ENCODE measurements at places on chromosomes 13 and 19. TPM values are rescaled to one million over a fixed set of nuclear protein-coding genes. Genes with fewer than 3 reads are reported as not detected.

The SERPINE3 gene
- total RNA-seq, result not detected

DNA sequence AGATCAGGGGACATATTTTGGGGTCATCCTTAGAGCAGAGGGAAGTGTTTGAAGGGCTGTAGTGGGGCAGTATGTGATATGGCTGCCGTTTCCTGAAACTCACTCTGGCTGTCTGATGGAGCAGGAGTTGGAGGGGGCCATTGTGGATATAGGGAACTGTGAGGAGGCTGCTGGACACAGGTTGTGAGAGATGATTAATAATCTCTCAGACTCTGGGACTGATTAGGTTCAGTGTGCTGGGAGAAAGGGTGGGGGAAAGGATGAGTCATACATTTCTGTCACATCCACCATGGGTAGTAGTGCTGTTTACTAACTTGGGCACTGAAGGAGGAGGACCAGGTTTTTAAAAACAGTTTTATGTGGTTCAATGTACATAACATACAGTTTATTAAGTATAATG, 4.8 kb downstream of the B3GLCT start:
- H3K27ac ChIP-seq, result no peak overlapping the region
- H3K36me3 ChIP-seq, result no peaks in the 10 kb centered on the region
- H3K4me1 ChIP-seq, result peaks cover 9% of the 10 kb centered on the region
- peak; percentile 63 for DNase-seq

- H3K4me1 ChIP-seq, result no peaks in the 10 kb centered on the region
- H3K36me3 ChIP-seq, result no peaks in the 10 kb centered on the region
- no peaks in the 10 kb centered on the region for H3K27me3 ChIP-seq
- H3K4me3 ChIP-seq, result no peak overlapping the region
- no peak overlapping the region for H3K27ac ChIP-seq
These were observed 8.9 kb downstream of the STXBP2 start for GRCh38 chr19:7645656-7646425.

- no peaks in the 10 kb centered on the region for H3K4me1 ChIP-seq
- H3K27me3 ChIP-seq, result no peaks in the 10 kb centered on the region
- no peak overlapping the region for H3K27ac ChIP-seq
- H3K36me3 ChIP-seq, result no peaks in the 10 kb centered on the region
These were observed 399.6 kb downstream of the LMO7 start for GRCh38 chr13:76035711-76036110.

GRCh38 chr19:46147791-46148288, at the start of gene IGFL2:
Gene IGFL2 (plus strand): TSS chr19:46148238. CDS start chr19:46148279, 41 bp downstream.
- H3K4me1 ChIP-seq, result no peaks in the 10 kb centered on the region
- H3K4me3 ChIP-seq, result no peak within 1 kb of the TSS
- no peaks in the 10 kb centered on the region for H3K36me3 ChIP-seq

DNA sequence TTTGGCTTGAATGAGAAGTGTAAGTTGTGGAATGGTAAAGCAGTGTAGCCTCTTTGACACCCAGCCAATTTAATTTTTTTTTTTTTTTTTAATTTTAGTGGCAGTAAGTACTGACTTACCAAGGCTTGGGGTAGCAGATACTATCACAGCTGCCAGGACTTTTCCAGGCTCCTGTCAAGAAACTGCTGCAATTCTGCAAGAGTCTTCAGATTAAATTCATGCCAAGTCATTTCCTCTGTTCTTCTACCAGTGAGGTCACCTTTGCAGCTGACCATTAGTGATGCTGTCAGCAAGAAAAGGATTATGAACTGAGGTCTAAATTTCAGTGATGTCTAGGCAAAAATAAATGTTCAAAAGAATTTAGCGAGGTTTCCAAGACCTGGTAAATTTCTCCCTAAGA, 91.2 kb downstream of the GGACT start:
- no peaks in the 10 kb centered on the region for H3K27me3 ChIP-seq
- H3K27ac ChIP-seq, result no peak overlapping the region
- H3K36me3 ChIP-seq, result no peaks in the 10 kb centered on the region
- peak; percentile 33 for DNase-seq

The SCN1B gene
- total RNA-seq, result 15.8 TPM

GRCh38 chr13:44125943-44126469, 246.3 kb downstream of the LACC1 start:
- no peaks in the 10 kb centered on the region for H3K27me3 ChIP-seq
- H3K4me1 ChIP-seq, result no peaks in the 10 kb centered on the region
- DNase-seq, result no peak
- H3K36me3 ChIP-seq, result no peaks in the 10 kb centered on the region
- H3K4me3 ChIP-seq, result no peak overlapping the region
- no peak overlapping the region for H3K27ac ChIP-seq

DNA sequence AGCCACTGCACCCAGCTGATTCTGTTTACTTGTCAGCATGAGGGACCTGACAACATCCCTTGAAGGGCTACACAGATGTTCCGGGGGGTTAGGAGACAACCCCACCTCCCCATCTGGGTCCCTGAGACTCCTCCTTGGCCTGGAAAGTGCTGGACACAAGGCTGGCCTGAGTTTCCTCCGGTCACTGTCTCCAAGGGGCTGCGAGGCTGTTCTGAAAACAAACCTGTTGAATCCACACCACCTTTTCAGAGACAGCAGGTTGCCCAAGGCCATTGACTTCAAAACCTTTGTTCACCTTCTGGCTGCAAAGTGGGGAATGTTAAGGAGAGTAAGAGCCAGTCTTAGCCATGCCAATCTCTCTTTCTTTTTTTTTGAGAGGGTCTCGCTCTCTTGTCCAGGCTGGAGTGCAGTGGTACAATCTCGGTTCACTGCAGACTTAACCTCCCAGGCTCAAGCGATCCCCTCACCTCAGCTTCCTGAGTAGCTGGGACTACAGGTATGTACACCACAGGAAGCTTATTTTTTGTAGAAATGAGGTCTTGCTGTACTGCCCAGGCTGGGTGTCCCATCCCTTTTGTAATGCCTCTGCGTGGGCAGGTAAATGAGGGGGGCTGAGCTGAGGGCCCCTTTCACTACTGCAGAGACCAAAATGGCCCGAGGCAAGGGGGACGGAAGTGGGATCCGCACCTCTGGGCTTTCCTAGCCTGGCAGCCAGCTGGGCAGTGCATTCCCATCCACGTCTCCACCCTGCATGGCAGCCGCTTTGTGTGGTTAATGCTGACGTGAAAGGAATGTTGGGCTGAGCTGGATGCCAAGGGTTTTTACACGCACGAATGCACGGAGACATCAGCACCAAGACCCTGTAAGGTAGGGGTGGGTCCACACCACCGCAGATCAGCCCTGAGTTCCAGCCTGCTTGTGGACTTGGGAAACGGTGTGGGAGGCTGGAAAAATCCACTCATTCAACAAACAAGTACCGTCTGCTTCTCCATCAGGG, 1.9 kb upstream of the ZNF628 start:
- H3K4me3 ChIP-seq, result no peak overlapping the region
- no peak overlapping the region for H3K27ac ChIP-seq
- DNase-seq, result no peak
- H3K4me1 ChIP-seq, result peaks cover 10% of the 10 kb centered on the region

DNA sequence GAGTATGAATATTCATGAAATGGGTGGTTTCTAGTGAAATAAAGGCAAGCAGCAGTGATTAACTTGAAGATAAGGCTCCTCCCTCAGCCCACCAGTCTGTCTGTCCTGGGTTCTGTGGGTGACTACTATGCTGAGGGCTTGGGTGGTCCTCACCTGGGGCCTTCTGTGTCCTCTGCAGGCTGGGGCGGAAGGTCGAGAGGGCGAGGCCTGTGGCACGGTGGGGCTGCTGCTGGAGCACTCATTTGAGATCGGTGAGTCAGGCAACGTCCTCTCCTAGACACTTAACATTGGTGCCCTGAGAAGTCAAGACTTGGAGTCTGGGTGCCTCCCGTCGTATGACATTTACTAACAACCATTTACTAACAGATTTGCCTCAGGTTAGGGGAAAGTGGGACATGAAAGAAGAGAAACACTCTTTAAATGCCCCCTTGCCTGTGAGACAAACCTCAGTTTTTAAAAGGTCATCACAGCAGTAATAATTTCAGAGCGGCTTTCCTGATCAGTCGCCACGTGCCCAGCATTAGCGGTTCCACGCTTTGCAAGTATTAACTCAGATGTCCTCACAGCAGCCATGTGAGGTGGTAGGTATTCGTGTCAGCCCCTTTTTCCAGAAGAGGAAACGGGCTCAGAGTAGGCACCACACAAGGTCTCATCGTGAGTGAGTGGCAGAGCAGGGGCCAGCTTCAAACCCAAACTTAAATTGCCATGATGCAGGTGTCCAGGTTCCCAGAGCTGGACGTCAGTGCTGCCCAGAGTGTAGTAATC, 1.3 kb upstream of the GARIN5A start:
- H3K4me1 ChIP-seq, result peaks cover 7% of the 10 kb centered on the region
- no peak for DNase-seq
- peaks cover 26% of the 10 kb centered on the region for H3K36me3 ChIP-seq
- H3K4me3 ChIP-seq, result no peak overlapping the region
- H3K27ac ChIP-seq, result no peak overlapping the region

The BORA gene
- 11.5 TPM for total RNA-seq

DNA sequence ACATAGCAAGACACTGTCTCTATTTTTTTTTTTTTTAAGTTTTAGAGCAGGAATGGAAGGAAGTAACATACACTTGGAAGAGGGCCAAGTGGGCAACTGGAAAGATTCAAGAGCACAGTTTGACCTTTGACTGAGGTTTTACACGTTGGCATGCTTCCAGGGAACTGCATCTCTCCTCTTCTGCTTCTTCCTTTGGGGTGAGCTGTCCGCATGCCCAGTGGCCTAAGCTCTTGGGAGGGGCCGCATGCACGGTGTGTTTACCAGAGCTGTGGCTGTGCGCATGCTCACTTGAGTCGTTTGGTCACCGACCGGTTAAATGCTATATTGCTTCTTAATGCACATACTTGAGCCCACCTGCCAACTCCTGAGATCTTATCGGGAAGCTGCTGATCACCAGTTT, 727.7 kb downstream of the UQCRFS1 start:
- no peaks in the 10 kb centered on the region for H3K36me3 ChIP-seq
- no peak overlapping the region for H3K27ac ChIP-seq
- H3K4me3 ChIP-seq, result no peak overlapping the region
- no peaks in the 10 kb centered on the region for H3K4me1 ChIP-seq

The LYPD3 gene
- not detected for total RNA-seq

GRCh38 chr13:50444726-50445125, 398.8 kb downstream of the DLEU7 start:
- H3K4me1 ChIP-seq, result peaks cover 22% of the 10 kb centered on the region
- H3K27ac ChIP-seq, result no peak overlapping the region
- DNase-seq, result no peak
- H3K4me3 ChIP-seq, result no peak overlapping the region
- no peaks in the 10 kb centered on the region for H3K27me3 ChIP-seq
- H3K36me3 ChIP-seq, result no peaks in the 10 kb centered on the region

DNA sequence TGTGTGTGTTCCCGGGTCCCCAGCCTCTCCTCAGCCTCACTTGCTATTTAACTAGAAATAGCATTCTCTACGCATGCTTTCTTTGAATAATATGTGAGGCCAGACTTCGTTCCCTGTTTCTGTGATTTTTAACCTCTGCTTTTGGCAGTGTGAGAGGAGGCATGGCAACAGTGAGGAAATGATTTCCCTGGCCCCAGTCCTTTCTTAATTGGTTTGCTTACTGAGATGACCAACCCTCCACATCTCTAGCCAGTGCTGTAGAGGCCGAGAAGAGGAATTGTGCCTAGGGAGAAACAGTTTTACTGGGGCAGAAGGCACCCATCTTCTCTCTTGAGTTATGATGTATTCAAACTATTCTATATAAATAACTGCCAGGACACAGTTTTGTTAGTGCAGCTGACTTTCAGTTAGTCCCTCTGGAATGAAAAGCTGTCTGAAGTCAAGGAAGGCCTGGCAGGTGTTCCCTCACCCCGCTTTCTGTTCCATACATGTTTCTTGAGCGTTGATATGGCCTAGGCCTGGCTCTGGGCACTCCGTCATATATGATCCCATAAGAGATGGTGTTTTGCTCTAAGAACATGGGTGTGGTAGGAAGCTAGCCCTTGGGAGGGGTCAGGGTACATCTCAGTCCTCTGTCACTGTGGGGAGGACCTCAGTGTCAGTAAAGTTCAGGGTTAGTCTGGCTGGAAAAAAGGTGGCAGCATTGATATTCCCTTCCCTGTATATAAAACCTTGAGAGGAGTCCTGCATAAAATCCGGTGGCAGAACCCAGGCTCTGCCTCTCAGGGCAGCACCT, 73.7 kb upstream of the NPAS1 start:
- H3K27ac ChIP-seq, result no peak overlapping the region
- H3K4me3 ChIP-seq, result no peak overlapping the region
- H3K4me1 ChIP-seq, result peaks cover 3% of the 10 kb centered on the region
- no peaks in the 10 kb centered on the region for H3K27me3 ChIP-seq
- DNase-seq, result no peak

- no peak overlapping the region for H3K4me3 ChIP-seq
- no peaks in the 10 kb centered on the region for H3K36me3 ChIP-seq
- no peak for DNase-seq
- no peaks in the 10 kb centered on the region for H3K27me3 ChIP-seq
- peaks cover 25% of the 10 kb centered on the region for H3K4me1 ChIP-seq
These were observed 1.8 kb downstream of the PRKACA start for GRCh38 chr19:14115756-14116155.

The IQCN gene
- 3.0 TPM for total RNA-seq

DNA sequence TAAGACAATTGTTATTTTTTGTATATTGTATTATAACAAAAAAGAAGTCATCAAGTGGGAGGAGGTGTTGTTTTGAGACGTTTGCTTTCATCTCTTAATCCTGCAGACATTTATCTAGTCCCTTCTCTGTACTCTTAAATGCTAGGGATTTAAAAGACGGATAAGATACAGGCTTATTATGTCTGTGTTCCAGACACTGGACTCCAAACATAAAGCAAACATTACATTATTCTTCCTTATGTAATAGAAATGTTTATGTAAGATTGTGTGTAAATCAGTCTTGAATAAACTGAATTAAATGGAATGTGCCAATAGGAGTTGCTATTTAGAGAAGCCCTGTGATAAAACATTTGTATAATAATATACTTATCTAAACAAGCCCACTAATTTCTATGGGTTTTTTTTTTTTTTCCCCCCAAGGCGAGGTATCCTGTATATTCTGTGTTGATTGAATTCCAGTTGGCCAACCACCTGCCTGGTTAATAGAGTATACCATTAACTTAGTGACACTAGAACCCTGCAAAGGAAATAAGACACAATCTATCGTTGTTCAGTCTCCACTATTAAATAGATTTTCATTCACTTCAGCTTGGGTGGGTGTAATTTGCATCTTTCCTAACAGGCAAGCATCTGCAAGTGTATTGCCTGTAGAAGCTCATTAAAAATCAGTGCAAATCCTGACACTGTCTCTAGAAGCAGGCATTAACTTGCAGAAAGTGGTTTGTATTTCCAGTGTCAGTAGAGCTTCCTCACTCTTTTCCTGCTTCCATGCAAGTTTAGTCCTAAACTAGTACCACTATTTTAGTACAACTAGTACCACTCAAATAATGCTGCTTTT, 69.0 kb downstream of the LRCH1 start:
- H3K27ac ChIP-seq, result no peak overlapping the region
- no peak overlapping the region for H3K4me3 ChIP-seq
- peaks cover 5% of the 10 kb centered on the region for H3K4me1 ChIP-seq
- no peaks in the 10 kb centered on the region for H3K36me3 ChIP-seq
- H3K27me3 ChIP-seq, result no peaks in the 10 kb centered on the region
- no peak for DNase-seq

All from endothelial cell of umbilical vein (primary cell).